ENCODE measurements at places on chromosomes 7 and 10.

DNA sequence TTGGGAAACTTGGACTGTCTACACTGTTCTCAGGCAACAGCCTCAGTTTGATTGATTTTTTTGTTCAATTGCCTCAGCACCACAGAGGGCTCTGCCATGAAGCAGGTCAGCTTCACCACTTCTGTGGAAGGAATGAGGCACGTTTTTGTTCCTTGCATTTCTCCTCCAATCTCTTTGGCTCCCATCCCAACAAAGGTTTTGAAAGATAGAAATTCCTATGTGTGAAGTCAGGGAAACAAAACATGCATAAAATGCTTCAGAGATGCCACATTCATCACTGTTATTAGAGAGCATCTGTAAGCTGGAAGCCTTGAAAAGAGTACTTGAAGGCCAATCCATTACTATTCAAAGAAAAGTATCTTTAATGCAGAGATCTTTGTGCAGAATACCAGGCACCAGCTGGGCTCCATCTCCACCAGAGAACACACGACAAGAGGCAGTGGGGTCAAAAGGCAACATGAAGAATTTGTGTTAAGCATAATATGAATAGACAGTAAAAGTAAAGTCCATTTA is 249.1 kb upstream of the LYZL1 start:
- DNase-seq = no peak

- DNase-seq = no peak
Observed at GRCh38 chr10:66151346-66151745, 774.5 kb upstream of the LRRTM3 start.

- DNase-seq = no peak
Observed at GRCh38 chr10:79007421-79008319, 61.1 kb upstream of the ZMIZ1 start.

DNA sequence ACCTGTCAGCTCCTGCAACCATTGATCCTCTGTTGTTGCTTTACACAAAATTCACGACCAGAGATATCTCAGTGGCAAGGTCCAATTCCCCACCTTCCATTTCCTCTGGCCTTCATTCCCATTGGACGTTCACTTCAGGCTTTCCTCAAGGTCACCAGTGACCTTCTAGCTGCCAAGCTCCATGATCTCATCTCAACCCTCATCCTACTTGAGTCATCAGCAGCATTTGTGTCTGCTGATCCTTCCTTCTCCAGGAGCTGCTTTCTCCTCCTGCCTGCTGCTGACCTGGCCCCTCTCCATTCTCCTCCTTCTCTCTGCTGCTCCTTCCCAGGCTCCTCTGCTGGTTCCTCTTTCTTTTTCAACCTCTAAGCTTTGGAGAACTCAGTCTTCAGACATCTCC is 66.2 kb upstream of the C10orf90 start:
- DNase-seq = no peak

- no peak for DNase-seq
Observed at GRCh38 chr7:25073451-25073850, 51.6 kb downstream of the CYCS start.

DNA sequence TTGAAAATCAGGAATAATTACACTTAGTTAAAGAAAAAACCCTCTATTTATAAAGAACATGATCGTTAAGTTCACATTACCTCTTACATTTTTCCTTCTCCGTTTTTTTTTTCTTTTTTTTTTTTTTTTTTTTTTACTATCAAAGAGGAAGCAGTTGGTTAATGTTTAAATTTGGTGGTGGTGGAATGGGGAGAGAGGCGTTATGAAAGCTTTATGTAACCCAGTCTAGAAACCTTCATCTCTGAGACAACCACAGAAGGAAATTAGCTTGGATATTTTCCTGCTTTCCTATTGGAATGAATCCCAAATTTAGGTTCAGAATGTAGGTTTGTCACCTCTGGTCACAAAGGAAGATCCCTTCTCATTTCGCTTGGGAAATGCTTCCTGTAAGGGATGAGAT is 31.5 kb upstream of the LHFPL3 start:
- DNase-seq = no peak

DNA sequence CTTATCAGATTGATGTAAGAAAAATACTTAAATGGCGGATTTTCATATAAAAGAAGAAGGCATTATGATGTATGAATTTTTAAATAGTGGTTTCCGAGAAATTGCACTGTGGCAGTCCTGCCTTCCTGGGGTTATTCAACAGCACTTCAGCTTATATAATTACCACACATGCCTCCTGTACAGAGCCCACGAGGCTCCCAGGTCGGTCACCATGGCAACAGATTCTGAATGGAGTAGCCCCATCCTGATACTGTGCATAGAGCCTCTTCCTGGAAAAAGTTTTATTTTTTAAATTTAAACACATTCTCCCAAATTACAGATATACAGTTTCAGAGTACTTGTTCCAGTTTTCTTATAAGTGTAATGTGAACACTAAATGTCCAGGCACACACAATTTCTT is 15.9 kb upstream of the ASB4 start:
- no peak for DNase-seq

- no peak for DNase-seq
Observed at GRCh38 chr7:77899516-77899915, 100.9 kb downstream of the PHTF2 start.
